ENCODE measurements at places on chromosomes 7 and 10. TPM values are rescaled to one million over a fixed set of nuclear protein-coding genes. Genes with fewer than 3 reads are reported as not detected.

RNF32 gene
- not detected for total RNA-seq

DNA sequence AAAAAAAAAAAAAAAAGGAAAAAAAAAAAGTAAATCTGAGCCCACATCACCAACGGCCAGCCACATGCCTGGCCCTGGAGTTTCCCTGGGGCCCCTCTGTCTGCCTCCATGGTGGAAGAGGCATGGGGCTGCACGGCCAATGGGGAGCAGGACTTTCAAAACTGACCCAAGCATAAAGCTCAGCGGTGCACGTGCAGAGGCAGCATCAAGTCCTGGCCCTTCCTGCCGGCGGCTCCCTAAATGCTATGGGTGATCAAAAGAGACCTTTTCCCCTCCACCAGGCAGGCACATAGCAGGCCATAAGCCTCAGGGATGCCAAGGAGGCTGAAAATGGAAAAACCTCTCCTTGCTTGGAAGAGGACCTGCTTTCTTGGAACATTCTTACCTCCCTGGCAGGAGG, 94.3 kb downstream of the OAT start:
- DNase-seq = no peak

- DNase-seq = no peak
Observed at GRCh38 chr7:41052201-41052600, 650.7 kb downstream of the INHBA start.

SLC13A4 gene
- total RNA-seq = not detected

DNA sequence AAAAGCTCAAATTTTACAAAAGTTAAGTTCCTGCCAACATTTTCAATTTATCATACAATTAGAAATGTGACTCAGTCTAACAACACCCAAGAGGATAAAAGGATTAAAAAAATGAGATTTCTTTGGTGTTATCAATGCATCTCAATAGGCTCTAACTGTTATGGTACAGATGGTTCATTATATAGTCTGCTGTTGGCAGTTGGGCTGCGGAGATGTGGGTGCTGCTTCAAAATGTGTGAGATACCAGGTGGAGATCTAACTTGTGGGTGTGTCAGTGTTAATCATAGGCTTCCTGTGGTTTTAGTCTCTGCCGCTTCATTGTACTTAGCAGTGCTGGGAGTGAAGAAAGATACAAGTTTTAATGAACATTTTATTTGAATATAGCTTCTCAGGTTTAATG, 231.2 kb downstream of the EXOC4 start:
- DNase-seq = no peak

CDH23 gene
- total RNA-seq = 24.5 TPM

- no peak for DNase-seq
Observed at GRCh38 chr7:77399816-77400215, 16.3 kb downstream of the GSAP start.

- DNase-seq = no peak
Observed at GRCh38 chr7:1654738-1655475, 15.2 kb upstream of the ELFN1 start.

GRCh38 chr10:17154116-17154515, 24.5 kb upstream of the CUBN start:
- no peak for DNase-seq

ZNF655 gene
- 55.2 TPM for total RNA-seq

PNLIP gene
- total RNA-seq = not detected

- no peak for DNase-seq
Observed at GRCh38 chr10:68727146-68727545, 6.1 kb downstream of the CCAR1 start.

DNA sequence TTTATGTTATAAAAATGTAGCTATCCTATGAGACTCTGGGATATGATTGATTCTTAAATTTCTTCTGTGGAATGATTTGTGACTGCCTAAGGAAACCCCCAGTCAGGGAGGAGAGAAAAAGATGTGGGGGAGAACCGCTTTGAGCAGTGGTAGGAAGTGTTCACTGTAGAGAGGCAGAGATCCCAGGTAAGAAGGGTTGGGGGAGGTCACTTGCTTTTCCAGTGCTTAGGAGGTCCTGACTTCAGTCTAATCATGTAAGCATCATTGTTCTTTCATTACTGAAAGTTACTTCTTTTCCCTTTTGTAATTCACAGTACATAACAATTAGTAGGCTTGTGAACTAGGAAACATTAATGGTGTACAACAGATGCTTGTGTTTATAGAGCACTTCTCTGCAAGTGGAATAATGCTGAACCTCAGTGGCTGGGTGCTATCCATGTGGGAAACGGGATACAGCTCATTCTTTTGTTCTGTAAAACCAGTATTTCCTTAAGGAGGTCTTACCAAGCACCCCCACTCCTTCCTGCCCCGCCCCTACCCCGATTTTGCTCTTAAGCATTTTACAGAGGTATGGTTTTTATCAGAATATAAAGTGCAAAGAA, 165.4 kb downstream of the ST7 start:
- DNase-seq = no peak

- no peak for DNase-seq
Observed at GRCh38 chr7:41930538-41931262, 227.8 kb upstream of the INHBA start.

GRCh38 chr7:131241386-131241785, 86.3 kb upstream of the MKLN1 start:
- DNase-seq = no peak

DNA sequence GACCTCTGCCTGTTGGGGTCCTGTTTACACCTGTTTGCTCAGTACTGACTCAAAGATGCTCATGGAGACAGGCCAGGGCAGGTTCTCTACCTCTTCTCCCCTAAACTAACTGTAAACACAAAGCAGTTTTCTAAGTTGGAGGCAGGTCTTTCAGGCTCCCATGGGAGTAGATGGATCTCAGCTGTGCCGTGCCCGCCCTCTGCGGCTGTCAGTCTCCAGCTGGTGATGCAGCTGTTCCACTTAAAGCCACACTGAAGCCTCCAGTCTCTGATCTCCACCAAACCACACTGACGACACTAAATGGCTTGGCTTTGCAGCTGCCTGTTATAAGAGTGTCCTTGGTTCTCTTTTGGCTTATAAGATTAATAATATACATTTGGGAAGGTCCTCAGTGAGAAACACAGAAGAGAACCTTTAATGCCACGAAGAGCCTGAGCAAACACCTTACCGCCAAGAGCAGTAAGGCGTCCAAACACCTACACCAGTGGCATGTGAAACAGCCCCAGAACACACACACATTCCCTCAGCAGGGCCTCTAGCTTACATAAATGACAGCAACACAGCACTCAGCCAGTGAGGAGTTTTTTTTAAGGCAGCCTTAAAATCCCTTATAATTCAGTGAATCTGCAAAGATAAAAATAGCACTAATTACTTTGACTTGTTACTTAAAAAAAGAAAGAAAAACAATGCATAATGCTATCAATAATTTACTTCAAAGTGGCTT, 60.4 kb upstream of the KCNIP2 start:
- no peak for DNase-seq

DNA sequence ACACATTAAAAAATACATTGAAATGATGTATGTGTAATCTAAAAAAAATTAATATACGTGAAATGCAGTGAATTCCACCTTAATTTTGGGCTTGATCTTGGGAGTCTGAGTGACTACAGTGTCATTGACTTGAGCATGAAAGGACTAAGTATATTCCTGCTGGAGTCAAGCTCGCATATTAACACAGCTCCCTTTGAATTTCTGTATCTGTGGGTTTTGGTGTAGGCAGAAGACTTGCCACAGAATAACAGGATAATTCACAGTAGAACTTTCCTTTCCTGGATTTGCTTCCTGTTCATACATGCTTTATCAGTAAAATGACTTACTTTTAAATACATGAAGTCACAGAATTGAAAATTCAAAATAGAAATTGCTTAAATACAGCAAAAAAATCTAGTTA, 55.3 kb downstream of the PPP1R9A start:
- no peak for DNase-seq

DNA sequence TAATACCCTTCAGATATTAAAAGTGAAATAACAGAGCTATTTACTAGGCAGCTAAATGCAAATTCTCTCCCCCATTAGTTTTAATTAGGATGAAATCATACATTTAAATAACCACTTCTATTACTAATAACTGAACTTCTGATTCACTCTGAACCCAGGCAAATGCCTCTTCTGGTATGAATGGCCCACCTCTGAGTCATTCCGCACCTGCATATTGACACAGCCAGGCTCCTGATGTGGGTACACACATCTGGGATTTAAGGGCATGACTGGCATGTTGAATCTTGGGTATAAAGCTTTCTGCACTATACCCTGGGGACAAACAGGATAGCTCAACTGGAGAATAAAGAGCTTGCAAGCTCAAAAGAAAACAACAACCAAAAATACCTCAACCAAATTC, 140.9 kb downstream of the AUTS2 start:
- no peak for DNase-seq

STEAP4 gene
- total RNA-seq = 124 TPM

PKD1L1 gene
- 0.88 TPM for total RNA-seq

CALD1 gene
- total RNA-seq = 1,514 TPM

DNA sequence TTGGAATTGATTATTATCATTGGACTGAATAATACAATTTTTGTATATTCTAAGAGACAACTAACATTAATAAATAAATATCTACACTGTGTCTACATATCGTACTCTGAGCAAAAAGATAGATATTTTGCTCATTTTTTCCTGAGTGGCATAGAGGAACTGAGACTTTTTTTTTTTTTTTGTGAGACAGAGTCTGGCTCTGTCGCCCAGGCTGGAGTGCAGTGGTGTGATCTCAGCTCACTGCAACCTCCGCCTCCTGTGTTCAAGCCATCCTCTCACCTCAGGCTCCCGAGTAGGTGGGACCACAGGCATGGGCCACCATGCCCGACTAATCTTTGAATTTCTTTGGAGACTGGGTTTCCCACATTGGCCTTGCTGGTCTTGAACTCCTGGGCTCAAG, 14.0 kb downstream of the KMT2E start:
- no peak for DNase-seq

DNA sequence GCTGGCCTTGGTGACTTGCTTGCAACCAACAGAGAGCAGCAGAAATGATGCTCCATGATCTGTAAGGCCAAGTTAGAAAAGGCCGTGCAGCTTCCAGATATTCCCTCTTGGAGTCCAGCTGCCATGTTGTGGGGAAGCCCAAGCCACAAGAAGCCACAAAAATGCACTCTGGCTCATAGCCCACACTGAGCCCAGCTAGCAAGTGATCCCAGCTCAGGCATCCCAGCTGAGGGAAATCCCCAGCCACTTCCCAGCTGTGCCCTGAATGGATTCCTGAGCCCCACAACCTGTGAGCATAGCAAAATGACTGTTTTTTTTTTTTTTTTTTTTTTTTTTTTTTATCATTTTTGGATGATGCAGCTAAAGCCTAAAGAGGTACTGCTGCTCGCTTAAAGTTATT, 11.1 kb upstream of the SDK1 start:
- no peak for DNase-seq

DNA sequence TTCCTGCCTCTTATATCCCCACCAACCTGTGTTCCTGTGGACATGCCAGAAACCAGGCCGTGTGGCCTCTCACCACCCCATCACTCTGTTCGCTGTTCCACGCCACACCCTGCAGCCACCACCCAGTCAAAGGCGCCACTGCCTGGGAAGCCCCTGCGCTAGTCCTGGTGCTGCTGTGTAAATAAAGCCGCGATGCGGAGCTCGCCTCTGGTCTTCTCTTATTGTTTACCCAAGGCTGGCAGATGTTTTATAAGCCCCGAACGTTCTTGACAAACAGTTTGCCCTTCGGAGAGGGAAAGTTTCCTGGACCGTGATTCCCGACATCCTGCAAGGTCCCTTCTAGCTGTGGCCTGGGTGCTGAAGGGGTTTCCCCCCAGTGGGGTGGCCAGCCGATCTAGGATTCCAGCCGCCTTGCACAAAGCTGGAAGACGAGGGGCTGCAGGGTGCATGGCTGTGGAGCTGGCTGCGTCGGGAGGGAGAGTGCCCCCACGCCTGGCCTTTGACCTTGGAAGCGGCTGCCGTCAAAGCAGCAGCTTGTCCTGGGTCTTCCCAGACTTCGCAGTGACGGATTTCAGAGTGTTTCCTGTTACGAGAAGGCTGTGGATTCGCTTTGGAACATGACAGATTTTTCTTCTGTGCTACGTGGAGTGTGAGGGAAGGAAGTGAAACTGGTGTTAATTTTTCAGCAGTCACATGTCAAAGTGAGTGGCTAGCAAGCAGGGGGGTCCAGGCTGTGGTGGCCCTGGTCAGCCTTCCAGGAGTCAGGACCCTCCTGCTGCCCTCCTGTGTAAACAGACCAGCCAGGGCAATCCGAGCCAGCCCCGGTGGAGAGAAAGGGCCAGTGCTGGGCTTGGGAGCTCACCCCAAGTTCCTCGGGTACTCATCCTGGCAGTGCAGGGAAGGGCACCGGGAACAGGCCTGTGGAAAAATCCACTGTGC, 61.6 kb downstream of the LHPP start:
- peak; percentile 86 for DNase-seq

SH2B2 gene
- total RNA-seq = 4.6 TPM

DNAJC12 gene
- 2.7 TPM for total RNA-seq

DNA sequence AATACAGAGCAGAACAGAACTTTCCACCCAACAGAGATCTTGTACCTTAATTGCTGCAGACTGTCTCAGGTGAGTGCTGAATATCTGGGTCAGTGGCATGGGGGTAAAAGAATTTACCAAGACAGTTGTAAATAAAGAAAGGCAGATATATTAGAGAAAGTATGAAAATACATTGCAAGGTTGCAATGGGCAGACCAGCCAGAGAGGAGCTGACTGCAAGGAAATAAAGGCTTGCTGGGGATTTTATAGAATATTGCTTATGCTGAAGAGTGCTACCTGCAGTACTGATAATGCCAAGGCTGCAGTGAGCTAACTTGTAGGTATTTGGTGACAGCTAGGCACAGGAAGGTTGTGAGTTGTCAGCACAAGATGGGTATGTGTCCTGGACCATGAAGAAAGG, 171.0 kb upstream of the TRIM24 start:
- no peak for DNase-seq

GRCh38 chr7:82443547-82444219, at the start of gene CACNA2D1:
TSS of gene CACNA2D1 (minus strand) at chr7:82443777.
- peak; percentile 94 for DNase-seq

- no peak for DNase-seq
Observed at GRCh38 chr7:50397971-50398324, 52.2 kb downstream of the FIGNL1 start.

DNA sequence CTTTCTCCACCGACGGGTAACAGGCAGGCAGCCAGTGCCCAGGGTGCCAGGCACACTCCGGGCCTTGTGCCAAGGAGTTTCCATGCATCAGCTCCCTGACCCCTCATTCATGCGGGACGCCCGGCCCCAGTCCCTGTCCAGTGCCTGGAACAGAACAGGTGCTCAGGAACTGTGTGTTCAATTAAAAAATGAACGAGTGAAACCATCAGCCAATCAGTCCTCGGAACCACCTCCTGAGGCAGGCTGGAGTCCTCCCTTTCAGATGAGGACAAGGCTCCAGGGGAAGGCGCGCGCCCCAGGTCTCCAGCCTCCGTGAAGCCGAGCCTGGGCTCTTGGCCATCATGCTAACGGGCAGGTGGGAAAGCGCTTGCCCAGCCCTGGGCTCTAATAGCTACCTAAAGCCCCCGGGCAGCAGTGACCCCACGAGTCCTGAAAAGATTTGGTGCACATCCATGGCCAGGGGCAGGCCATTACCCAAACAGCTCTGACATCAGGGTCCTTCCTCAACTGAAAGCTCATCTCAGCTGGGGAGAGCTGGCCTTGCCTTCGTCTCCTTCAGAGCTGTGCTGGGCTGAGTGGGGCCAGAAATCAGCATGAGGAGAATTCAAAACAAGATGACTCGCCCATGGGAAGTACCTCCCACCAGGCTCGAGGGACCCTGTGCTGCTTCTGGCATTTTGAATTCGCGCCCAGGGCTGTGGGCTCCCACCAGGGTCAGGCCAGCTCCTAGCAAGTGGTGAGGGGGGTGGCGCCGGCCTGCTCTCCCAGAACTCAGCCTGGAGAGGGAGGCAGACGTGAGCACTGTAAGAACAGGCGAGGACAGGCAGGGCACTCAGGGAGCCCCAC, 200.5 kb downstream of the MAD1L1 start:
- DNase-seq = peak; percentile 62

- DNase-seq = no peak
Observed at GRCh38 chr7:77944183-77945182, 145.9 kb downstream of the PHTF2 start.

SAMD9L gene
- 13.4 TPM for total RNA-seq

Measured in posterior vena cava (tissue), 2 donors.